ENCODE measurements at places on chromosomes 1 and 21.
A peak's percentile ranks its signal among the peaks of the same experiment; 100 is the strongest.

- no peak for DNase-seq
These were observed 537.0 kb downstream of the NEGR1 start for GRCh38 chr1:71745326-71745725.

DNA sequence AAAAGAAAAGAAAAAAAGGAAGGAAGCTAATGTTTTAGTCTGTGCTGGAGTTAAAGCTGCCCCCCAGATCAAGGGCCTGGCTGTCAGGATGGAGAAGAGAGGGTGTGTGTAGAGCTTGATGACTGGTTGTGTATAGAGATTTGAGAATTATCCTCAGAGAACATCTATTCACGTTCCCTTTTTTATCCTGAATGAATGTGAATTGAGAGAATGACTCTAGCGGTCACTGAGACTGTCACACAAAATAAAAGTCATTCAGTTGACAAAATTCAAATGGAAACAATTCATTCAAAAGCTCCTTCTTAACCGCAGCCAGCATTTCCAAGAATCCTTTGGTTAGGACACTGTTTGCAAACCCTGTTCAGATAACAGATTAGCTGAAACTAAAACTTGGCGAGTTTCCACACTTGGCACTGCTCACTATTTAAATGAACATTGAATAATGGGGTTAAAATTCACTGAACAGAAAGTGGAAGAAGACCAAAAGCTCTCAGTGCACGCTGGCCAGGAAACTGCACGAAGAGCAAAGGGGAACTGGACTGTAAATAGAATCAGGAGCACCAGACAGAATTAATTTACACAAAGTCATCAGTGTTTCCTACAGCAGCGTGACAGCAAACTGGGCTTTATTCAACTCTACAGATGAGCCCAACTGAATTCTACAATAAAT lies 13.6 kb upstream of the FAM89A start:
- no peak for DNase-seq

DNA sequence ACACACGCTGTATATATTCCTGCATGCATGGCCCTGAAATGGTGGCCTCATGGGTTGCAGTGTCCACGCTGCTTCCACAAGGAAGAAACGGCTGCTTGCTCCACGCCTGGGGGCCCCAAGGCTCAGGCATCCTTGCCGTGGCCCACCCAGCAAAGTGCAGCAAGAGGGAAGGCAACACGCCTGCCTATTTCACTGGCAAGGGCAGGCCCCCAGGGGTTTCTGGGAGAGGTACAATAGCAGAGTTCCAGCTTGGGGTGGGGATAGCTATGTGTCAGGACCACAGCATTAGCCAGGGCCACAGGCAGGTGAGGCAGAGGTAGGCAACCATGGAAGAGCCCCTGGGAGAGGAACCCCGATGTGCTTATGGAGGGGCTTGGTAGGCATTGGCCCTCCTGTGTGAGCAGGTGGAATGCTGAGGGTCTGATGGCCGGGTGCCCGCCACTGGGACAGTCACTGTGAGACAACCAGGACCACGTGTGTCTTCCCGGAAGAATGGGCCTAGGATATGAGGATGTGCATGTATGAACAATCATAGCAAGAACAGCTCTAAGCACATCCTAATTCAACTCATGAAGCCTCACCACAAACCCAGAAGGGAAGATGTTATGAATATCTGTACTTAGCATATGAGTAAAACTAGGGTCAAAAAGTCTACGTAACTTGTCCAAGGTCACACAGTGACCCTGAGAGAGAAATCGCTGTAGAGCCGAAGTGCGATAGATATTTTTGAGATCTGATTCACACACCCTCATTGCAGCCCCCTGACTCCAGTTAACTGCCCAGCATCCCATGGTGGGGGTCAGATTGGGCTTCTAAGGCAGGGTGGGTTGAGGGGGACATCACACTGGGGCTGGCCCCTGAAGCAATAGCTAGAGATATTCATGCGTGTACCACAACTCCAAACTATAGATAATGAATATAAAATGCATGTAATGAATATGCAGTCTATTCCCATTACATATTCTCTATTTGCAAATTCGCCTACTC lies 11.8 kb downstream of the TFF2 start:
- DNase-seq, result no peak

DNA sequence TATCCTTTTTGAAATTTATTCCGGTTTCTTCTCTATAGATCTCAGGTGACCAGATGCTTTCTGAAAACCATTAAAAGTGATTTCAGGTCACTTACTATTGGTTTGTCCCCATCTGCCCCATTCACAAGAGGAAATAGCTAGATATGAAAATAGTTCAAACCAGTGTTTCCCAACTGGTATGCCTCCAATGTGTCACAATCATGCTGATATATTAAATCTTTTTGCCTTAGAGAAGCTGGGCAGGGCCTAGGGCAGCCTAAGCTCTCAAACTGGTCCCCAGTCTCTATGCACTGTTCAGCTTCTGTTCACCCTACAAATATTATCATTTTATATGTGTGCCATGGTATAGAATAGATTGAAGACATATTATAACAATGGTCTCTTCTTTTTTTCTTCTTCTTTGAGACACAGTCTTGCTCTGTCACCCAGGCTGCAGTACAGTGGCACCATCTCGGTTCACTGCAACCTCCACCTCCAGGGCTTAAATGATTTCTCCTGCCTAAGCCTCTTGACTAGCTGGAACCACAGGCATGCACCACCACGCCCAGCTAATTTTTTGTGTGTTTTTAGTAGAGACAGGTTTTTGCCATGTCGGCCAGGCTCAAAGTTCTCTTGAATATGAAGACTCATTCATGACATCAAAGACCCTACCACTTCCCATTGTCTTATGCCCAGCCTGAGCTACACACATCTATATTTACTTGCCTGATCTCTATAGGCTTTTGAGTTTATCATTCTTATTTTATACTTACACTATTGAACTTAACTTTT lies 15.7 kb downstream of the PTPN22 start:
- no peak for DNase-seq

- no peak for DNase-seq
These were observed 22.7 kb upstream of the ACTRT2 start for GRCh38 chr1:2998503-2999100.

- DNase-seq, result peak; percentile 98
These were observed 39.8 kb upstream of the CLIC4 start for GRCh38 chr1:24705260-24706073.

DNA sequence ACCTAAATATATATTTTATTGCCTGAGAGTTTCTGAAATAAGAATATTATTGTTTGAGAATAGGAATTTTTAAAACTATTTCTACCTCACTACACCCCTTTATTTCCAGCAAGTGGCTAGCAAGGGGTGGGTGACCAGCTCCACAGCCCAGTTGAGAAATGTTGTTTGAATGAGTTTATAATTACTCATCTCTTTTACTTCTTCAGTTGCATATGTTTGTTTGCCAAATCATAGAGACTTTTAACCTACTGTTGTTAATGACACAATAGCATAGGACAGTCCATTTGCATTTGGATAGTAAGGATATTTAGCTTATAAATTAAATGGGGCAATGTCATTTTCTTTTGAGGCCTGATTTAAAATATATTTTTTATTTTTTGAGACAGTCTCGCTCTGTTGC lies 127.8 kb downstream of the NRDC start:
- DNase-seq, result no peak

GRCh38 chr1:26618561-26618960 lies 77.3 kb upstream of the ARID1A start:
- no peak for DNase-seq

DNA sequence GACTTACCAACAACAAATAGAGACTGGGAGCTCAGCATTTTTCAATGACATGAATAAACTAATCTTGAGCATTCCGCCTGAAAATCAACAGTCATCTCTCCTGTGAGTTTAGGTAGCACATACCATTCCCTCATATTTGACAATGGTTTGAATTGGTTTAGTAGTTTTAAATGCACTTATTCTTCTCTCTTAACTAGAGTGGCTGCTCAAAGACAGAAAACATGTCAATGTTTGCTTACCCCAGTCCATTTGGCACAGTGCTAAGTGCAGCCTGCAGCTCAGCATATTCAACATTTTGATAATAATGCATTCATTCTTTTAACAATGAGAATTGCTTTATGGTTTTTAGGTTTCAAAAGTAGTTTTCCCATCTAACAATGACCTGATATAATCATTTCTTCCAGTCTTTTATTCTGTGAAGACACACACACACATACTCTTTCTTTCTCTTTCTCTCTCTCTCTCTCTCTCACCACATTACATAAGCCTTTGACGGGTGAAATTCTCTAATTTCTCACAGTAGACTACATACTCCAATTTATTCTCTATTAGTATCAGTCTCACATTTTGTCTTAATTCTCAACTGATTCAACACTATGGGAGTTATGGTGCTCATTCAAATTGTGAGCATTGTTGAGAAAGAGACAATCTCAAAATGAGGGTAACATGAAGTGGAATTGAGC lies 432.3 kb downstream of the LRRIQ3 start:
- DNase-seq, result peak; percentile 26

DNA sequence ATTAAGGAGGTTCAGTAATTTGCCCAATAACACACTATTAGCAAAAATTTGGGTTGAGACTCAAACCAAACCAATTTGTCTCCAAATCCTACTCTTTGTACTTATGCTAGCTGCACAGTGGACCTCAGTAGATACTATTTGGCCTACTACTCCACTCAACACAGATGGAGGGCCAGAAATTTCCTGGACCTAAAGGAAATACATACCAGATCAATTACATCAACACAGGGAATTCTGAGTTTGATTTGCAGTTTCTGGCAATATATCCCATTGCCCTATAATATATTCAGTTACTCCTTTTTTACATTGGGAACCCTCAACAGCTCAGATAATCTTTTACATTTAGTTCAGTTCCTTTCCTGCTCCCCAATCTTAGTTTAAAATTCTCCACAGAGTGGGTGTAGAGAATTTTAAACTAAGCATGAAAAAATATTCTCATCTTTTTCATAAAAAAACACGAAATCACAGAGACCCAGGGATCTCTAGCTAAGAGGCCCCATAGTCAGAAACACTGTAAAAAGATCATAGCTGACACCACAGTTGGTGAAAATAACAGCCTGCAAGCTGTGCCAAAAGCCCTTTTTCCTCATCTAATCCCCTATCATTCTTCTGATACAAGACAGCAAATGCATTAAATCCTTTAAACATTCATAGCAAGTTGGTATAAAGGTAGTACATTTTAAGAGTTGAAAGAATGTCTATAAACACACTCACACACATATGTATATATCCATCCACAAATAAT lies 317.7 kb upstream of the ESRRG start:
- DNase-seq, result no peak

- DNase-seq, result peak; percentile 71
These were observed 136.2 kb downstream of the NTNG1 start for GRCh38 chr1:107277022-107277421.

DNA sequence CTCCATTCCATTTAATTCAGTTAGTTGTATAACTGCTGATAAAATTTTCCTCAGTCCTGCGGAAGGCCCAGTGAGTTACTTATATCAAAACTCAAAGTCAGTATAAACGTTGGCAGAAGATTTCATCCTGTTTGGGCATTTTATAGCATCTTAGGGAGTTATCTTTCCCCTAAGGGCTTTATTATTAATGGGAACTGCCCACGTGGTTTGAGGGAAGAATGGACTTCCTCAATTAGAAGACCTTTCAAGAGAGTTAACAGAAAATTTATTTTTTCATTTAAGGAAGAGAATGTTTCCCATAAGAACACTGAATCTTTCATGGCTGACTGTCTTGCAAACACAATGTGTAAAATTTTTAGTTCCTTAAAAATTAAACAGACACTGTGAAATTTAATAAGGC lies 400.1 kb downstream of the NEGR1 start:
- peak; percentile 41 for DNase-seq

- no peak for DNase-seq
These were observed 53.6 kb upstream of the EFHD2 start for GRCh38 chr1:15355968-15356625.

- no peak for DNase-seq
These were observed 8.9 kb downstream of the HYI start for GRCh38 chr1:43444836-43445235.

DNA sequence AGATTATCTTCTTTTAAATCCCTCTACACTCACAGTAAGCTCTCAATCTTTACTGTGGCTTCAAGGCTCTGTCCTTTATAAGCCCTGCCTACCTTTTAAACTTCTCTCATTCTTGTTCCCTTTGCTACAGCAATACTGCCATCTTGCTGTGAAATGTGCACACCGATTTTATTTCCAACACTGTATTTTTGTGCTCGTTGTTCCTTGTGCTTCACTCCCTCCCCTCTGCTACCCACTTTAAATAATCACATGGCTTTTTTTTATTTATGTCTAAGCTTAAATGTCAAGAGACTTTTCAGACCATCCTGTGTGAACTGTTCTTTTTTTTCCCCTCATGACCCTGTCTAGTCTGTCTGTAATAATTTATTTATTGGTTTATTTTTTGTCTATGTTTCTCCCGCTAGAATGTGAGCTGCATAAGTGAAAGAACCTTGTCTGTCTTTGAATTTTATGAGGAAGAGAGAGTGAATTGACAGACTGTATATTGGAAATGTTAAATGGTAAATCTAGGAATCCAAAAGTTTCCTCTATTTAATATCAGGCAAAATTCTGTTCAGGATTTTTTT lies 45.7 kb downstream of the ABCD3 start:
- peak; percentile 5 for DNase-seq

GRCh38 chr1:199247891-199248290 lies 609.1 kb downstream of the PTPRC start:
- no peak for DNase-seq

- DNase-seq, result no peak
These were observed 24.2 kb downstream of the ERG start for GRCh38 chr21:38474124-38474523.

GRCh38 chr21:26583769-26584168 lies 10.7 kb upstream of the CYYR1 start:
- DNase-seq, result no peak

- DNase-seq, result no peak
These were observed 82.4 kb downstream of the FAF1 start for GRCh38 chr1:50877641-50878040.

DNA sequence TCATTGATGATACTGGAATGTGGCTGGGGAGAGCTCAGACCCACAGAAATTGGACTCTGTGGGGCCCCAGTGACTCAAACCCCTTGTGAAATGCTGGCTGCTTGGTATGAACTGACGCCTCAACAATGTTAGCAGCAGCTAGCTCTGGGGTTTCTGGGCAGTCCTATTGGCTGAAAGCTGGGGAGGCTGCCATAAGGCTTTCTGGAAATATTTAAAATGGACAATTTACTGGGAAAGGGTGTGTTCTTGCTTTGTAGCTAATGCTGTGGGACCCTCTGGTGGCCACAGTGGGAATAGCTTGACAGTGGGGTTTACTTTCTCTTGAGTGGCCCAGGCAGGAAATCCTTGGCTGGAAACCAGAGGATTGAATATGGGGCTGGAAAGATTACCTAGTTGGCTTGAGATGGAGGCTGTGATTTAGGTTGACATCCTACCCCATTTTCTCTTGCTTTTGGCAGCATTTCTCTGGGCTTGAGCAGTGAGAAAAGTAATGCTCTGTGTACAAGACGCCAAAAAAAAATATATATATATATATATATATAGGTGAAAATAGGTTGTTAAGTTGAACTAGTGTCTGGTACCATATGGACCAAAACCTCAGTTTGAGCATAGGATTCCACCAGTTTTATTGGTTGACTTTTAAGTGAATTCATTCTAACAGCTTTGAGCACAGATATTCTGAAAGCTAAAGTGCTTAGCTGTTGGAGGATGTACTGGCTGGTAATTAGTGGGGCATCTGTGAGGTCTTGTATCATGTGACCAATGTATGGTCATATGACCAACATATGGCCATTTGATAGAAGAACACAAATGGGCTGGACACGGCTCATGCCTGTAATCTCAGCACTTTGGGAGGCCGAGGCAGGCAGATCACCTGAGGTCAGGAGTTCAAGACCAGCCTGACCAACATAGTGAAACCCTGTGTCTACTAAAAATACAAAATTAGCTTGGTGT lies 8.2 kb upstream of the S100A10 start:
- peak; percentile 84 for DNase-seq

All from NCI-H69 (cell line).